Large intestine (tissue), 12 donors: ENCODE measurements at places on chromosomes 12 and 14. TPM values are rescaled to one million over a fixed set of nuclear protein-coding genes. Genes with fewer than 3 reads are reported as not detected.

DNA sequence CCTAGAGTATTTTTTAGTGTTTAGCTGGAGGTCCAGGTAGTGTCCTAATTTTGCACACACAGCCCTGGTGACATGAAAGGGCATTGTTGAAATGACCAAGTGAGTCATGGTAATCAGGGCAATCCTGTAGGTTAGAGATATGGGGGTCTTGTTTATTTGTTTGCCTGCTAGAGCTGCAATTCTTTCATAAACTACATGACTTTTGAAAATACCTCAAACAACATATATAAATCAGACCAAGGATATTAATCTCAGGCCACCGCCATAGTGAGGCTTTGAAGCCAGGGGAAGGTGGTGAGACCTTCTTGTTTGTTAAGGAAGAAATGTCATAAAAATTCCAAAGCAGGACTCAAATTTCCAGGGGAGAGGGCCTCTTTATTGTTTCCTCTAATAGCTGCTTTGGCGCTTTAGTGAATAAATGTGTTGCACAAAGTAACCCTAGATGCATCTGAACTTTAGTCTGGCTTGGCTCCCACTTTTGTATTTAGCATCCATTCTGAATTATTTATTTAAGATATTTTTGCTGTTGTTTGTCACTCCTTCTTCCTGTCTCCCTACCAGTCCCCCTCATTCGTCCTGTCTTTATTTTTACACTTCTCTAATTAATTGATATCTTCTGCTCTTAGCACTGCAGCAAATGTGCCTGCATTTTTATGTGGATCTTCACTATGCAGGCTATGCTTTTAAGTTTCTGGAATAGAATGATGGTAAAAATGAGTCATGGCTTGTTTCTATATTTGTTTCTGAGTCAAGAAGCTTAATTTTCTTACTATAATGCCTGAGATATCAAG, 430.3 kb downstream of the RAD51B start:
- no peak overlapping the region for H3K4me3 ChIP-seq
- H3K4me1 ChIP-seq: peaks cover 61% of the 10 kb centered on the region
- H3K27ac ChIP-seq: peak overlapping the region; percentile 86

DNA sequence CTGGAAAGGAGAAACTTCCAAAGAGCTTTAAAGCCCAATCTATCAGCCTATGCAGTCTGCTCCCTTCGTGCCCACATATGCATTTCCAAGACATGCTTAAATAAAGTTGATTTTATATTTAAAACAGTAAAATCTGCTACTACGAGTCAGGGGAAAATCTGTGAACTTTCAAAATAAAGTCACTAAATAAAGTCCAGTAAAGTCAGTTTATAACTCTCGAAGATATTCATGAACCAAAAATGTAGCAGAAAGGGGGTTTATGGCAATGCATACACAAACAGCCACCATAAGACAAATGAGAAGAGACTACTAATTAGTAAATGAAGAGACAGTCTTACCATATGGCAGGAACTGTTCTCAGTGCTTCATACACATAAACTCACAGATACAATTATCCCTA, 19.7 kb downstream of the AREL1 start:
- H3K4me3 ChIP-seq: no peak overlapping the region
- H3K27me3 ChIP-seq: no peaks in the 10 kb centered on the region
- no peak for DNase-seq
- peaks cover 18% of the 10 kb centered on the region for H3K36me3 ChIP-seq

DNA sequence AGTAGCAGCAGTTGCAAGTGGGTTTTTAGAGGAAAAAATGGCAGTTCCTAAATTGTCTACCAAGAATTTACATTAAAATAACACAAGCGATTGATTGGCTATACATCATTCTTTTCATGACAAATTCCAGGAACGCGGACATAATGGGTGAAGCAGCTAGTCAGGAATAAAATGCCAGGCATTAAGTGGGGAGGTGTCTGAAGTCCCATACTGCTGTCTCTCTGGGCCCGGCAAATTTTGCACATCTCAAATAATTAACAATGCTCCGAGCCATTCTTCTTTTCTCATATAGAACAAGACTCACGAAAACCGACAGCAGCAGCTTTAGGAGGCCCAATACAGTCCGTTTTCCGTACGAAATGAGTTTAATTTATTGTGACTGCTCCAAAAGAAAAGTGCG, 696 bp downstream of the RPL36AL start:
- no peaks in the 10 kb centered on the region for H3K27me3 ChIP-seq
- DNase-seq: peak; percentile 19
- H3K4me1 ChIP-seq: no peaks in the 10 kb centered on the region
- H3K4me3 ChIP-seq: peak overlapping the region; percentile 99
- peak overlapping the region; percentile 98 for H3K27ac ChIP-seq
- H3K36me3 ChIP-seq: peaks cover 19% of the 10 kb centered on the region

The ABCC9 gene
- 7.4 TPM for polyA plus RNA-seq

GRCh38 chr12:20024194-20024593, 344.1 kb upstream of the PDE3A start:
- no peaks in the 10 kb centered on the region for H3K36me3 ChIP-seq
- no peaks in the 10 kb centered on the region for H3K27me3 ChIP-seq
- H3K4me1 ChIP-seq: no peaks in the 10 kb centered on the region

- no peak overlapping the region for H3K27ac ChIP-seq
- no peak for DNase-seq
- no peaks in the 10 kb centered on the region for H3K36me3 ChIP-seq
- no peak overlapping the region for H3K4me3 ChIP-seq
Measured at GRCh38 chr12:111076611-111077451, 156.5 kb upstream of the MYL2 start.

The TAS2R20 gene
- polyA plus RNA-seq: 2.5 TPM

The DBX2 gene
- polyA plus RNA-seq: 0.01 TPM

GRCh38 chr12:92739113-92739512, 36.3 kb downstream of the PLEKHG7 start:
- H3K27ac ChIP-seq: no peak overlapping the region
- DNase-seq: no peak
- H3K4me1 ChIP-seq: no peaks in the 10 kb centered on the region
- H3K4me3 ChIP-seq: no peak overlapping the region
- H3K27me3 ChIP-seq: no peaks in the 10 kb centered on the region

The VEZT gene
- polyA plus RNA-seq: 61.2 TPM

The CLEC4E gene
- not detected for polyA plus RNA-seq

The SCN8A gene
- 1.4 TPM for polyA plus RNA-seq

- peak; percentile 69 for DNase-seq
- H3K4me1 ChIP-seq: peaks cover 8% of the 10 kb centered on the region
- H3K27me3 ChIP-seq: no peaks in the 10 kb centered on the region
- H3K4me3 ChIP-seq: no peak overlapping the region
Measured at GRCh38 chr12:94074980-94075629, 73.3 kb upstream of the PLXNC1 start.

DNA sequence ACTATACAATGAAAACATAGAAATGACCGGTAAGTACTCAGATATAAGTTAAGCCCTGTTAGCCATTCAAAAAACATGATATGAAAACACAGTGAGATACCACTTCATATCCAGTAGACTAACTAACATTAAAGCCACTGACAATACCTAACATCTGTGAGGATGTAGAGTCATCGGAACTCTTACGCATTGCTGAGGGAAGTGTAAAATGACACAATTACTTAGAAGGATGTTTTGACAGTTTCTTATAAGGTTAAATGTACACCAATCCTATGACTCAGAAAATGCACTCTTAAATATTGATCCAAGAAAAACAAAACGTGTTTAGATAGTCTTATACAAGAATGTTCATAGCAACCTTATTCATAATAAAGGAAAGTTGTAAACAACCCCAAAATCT, 782.9 kb downstream of the BCL11B start:
- no peak overlapping the region for H3K27ac ChIP-seq
- no peaks in the 10 kb centered on the region for H3K27me3 ChIP-seq
- no peak for DNase-seq
- H3K4me3 ChIP-seq: no peak overlapping the region

The MANSC1 gene
- polyA plus RNA-seq: 30.1 TPM

The OAS2 gene
- polyA plus RNA-seq: 2.9 TPM

DNA sequence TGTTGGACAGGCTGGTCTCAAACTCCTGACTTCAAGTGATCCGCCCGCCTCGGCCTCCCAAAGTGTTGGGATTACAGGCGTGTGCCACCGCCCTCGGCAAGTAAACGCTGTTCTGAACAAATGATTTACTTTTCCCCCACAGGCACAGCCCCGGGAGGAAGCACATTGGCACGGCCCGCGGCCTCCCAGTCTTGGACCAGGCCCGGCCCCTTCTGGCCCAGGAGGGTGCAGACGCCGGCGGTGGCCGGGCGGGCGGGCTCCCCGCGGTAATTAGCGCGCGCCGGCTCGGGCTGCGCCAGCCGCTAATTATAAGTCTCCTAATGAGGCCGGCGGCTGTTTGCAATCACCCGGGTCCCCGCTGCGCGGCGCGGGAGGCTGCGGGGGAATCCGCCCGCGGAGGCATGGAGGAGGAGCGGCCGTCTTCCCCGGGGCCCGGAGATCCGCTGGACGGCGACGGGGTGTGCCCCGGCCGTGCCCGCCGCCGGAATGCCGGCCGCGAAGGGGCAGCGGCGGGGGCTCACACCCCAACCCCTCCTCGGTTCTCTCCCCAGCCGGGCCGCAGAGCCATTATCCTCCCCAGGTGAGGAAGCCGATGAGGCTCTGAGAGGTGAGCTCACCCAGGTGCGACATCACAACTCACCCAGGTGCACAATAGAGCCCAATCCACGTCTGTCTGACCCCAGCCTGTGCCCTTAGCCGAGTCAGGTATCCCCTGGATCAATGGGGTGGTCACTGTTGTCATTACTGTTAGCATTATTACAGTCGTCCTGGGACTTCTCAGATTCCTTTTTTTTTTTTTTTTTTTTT, 3.3 kb upstream of the POP5 start:
- DNase-seq: peak; percentile 66
- H3K36me3 ChIP-seq: peaks cover 1% of the 10 kb centered on the region
- peak overlapping the region; percentile 5 for H3K4me3 ChIP-seq

The KCNA1 gene
- 1.3 TPM for polyA plus RNA-seq

The GUCY2C gene
- polyA plus RNA-seq: 126 TPM

The PRKD1 gene
- 18.6 TPM for polyA plus RNA-seq

- H3K27me3 ChIP-seq: no peaks in the 10 kb centered on the region
- DNase-seq: no peak
- H3K4me3 ChIP-seq: no peak overlapping the region
- no peaks in the 10 kb centered on the region for H3K36me3 ChIP-seq
Measured at GRCh38 chr12:47277972-47278448, 198.3 kb upstream of the AMIGO2 start.

- no peak overlapping the region for H3K4me3 ChIP-seq
- H3K4me1 ChIP-seq: peaks cover 36% of the 10 kb centered on the region
- no peaks in the 10 kb centered on the region for H3K36me3 ChIP-seq
- peaks cover 51% of the 10 kb centered on the region for H3K27me3 ChIP-seq
Measured at GRCh38 chr12:57473392-57473791, 6.3 kb downstream of the ARHGAP9 start.

- no peak for DNase-seq
- H3K27me3 ChIP-seq: no peaks in the 10 kb centered on the region
- H3K4me3 ChIP-seq: no peak overlapping the region
- no peaks in the 10 kb centered on the region for H3K36me3 ChIP-seq
- H3K4me1 ChIP-seq: no peaks in the 10 kb centered on the region
Measured at GRCh38 chr12:91219511-91219910, 36.9 kb upstream of the DCN start.

The SRP54 gene
- 62.5 TPM for polyA plus RNA-seq

GRCh38 chr12:23954332-23954731, 4.9 kb upstream of the SOX5 start:
- no peaks in the 10 kb centered on the region for H3K36me3 ChIP-seq
- H3K4me1 ChIP-seq: no peaks in the 10 kb centered on the region
- DNase-seq: no peak
- no peak overlapping the region for H3K4me3 ChIP-seq
- H3K27ac ChIP-seq: no peak overlapping the region
- H3K27me3 ChIP-seq: no peaks in the 10 kb centered on the region

DNA sequence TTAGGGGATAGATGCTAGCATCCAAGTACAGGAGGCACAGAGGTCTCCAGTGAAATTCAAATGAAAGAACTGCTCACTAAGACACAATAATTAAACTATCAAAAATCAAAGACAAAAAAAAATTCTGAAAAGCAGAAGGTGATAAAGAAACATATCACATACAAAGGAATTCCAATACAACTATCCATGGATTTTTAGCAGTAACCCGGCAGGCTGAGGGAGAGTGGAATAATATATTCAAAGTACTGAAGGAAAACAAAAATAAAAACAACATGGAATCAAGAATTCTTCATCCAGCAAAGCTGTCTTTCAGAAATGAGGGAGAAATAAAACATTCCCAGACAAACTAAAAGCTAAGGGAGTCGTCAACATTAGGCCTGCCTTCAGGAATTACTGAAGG, 31.9 kb downstream of the A2M start:
- no peak for DNase-seq
- H3K27ac ChIP-seq: no peak overlapping the region
- H3K4me3 ChIP-seq: no peak overlapping the region
- no peaks in the 10 kb centered on the region for H3K27me3 ChIP-seq
- H3K36me3 ChIP-seq: no peaks in the 10 kb centered on the region

GRCh38 chr12:4603421-4603820, 41.4 kb downstream of the DYRK4 start:
- H3K4me3 ChIP-seq: no peak overlapping the region
- peaks cover 5% of the 10 kb centered on the region for H3K27me3 ChIP-seq
- no peak overlapping the region for H3K27ac ChIP-seq

The LRRC43 gene
- 2.0 TPM for polyA plus RNA-seq

- H3K27ac ChIP-seq: no peak overlapping the region
- no peaks in the 10 kb centered on the region for H3K27me3 ChIP-seq
- no peaks in the 10 kb centered on the region for H3K4me1 ChIP-seq
Measured at GRCh38 chr14:92391726-92392125, 68.8 kb downstream of the SLC24A4 start.

DNA sequence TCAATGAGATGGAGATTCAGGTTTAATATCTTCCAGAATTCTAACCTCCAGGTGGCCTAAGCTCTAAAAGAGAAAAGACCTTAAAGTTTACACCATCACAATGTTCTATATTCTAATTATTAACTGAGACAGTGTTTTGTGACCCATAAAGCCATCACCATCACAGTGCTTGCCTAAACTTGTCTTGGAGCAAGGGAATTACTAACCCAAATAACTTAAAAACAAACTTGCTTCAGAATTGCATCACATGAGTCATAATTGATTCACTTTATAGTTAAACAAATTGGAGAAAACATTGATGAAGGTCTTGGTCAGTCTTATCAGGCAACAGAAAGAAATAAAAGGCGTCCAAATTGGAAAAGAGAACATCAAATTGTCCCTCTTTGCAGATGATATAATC, 54.5 kb upstream of the ALG10 start:
- no peak overlapping the region for H3K27ac ChIP-seq
- H3K4me3 ChIP-seq: no peak overlapping the region
- no peaks in the 10 kb centered on the region for H3K36me3 ChIP-seq
- no peaks in the 10 kb centered on the region for H3K4me1 ChIP-seq
- DNase-seq: no peak

The COCH gene
- polyA plus RNA-seq: 2.2 TPM

DNA sequence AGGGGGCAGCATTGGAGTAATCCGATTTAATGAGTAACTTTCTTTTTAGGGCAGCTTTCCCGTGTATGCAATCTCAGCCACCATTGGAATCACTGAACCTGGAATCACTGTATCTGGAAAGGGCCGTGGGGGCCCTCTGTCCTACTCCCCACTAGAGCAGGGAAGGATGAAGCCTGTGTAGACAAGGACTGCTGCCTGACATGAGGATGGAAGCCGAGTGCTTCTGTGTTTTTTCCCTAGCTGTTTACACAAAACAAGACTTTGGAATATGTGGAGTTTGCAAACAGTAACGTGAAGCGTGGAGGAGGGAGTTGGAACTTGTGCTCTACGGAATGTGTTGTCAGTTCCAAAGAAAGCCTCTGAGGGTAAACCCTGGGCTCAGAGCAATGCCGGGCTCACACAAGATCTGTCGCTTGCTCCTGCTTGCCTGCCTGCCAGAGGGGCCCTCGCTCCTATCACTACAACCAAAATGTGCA, 32.4 kb upstream of the HDAC7 start:
- no peak overlapping the region for H3K27ac ChIP-seq
- no peak overlapping the region for H3K4me3 ChIP-seq
- no peaks in the 10 kb centered on the region for H3K27me3 ChIP-seq
- DNase-seq: no peak
- H3K36me3 ChIP-seq: peaks cover 20% of the 10 kb centered on the region
